ENCODE measurements at places on chromosomes 6 and 20.
A peak's percentile ranks its signal among the peaks of the same experiment; 100 is the strongest.

DNA sequence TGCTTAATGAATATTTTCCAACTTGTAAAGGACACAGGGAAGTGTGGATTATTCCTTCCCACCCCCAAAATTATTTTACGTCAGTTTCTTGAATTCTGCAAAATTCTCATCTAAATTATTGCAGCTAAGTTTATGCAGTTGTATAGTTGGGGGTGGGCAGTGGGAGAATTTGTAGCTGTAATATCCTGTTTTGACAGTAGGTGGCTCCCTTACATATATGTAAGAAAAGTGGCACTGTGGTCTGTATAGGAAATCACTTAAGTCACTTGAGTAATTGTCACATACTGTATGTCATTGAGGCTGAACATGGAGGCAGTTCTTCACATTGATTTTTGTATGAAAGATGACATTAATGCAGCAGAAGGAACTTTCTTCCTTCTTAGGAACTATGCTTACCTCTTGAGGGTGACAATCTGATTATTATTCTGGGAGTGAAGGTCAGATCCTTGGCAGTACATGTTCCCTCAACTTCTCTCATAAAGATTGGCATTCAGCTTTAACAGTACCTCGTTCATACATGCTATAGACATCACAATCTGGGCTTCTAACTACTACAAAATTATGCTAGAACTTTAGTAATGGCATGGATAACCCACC is 14.6 kb upstream of the CFAP206 start:
- DNase-seq, result peak; percentile 62

DNA sequence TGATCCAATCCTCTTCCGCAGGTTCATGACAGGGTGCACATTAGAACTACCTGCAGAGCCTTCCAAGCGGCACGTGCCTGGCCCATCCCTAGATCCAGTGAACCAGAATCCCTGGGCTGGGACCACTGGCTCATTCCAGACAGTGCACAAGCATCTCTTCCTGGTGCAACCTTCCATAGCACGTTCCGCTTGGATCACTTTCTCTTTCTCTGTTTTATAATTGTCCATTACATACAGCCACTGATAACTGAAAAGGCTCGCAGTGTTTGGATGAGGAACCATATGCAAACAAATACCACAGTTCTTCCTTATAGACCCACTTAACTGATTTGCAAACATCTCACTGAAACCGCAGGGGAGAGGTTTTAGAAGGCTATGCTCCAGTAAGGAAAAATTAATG is 59.6 kb upstream of the DDR1 start:
- DNase-seq, result no peak

- peak; percentile 83 for DNase-seq
These were observed 178.8 kb upstream of the SNX9 start for GRCh38 chr6:157644043-157644810.

GRCh38 chr6:41546475-41546865 is 289 bp downstream of the FOXP4 start:
- DNase-seq, result no peak

DNA sequence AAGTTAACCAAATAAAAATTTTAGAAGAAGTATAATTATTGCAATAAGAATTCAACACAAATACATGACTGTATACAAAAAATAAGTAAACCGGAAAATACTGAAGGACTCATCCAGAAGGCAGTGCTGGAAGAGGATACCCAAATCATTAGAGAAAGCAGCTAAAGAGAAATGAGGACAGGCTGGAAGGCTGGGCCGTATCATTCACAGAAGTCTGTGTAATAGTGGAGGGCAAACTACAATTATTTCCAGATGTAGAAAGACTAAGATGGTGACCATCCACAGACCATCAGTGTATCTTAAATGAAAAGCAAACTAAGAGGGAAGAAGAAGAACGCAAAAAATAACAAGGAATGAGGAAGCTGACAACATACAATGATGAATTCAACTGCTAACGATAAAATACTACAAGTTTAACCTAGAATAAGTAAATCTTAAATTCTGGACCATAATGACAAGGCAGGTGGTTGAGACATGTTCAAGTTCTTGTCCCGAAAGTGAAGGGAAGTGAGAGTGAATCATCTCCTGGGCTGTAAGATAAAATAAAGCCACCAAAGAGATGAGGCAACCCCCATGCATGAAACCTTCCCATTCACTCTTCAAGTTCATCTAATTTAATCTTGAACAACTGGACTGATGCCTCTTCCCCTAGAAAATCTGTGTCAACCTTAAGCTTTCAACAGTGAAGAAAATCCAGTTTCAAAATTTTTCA is 71.5 kb downstream of the SLC23A2 start:
- no peak for DNase-seq

DNA sequence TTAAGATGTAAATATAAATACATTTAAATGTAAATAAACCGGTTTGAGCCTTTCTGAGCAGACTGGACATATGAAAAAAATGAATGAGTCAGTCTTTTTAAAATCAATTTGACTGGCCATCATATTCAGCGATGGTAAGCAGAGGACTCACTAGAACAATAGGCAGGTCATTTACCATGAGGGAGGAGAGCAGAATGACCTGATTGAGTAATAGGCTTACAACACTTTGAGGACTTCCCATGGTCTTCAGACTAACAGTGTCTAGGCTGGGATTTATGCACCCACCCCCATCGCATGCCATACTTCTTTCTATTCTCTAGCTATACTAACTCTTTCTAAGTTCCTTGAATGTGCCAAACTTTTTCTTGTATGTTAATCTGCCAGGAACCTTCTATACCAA is 241.9 kb upstream of the RAB32 start:
- no peak for DNase-seq

DNA sequence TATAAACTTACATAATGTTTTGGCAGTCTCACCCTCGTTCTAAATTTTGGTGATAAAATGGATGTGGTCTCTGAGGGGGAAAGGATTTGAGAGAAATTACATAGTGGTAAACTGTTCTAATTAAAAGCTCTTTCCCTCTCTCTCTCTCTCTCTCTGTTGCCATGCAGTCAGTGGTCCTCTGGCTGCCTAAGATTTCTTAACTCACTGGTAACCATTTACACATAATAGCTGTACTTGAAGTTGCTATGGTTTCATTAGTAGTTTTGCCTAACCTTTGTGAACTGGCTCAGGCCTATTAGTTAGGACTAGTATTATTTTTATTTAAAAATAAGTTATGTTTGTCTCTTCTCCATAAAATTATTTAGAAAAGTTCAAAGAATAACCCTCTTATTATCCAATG is 42.0 kb downstream of the MAPK14 start:
- no peak for DNase-seq

DNA sequence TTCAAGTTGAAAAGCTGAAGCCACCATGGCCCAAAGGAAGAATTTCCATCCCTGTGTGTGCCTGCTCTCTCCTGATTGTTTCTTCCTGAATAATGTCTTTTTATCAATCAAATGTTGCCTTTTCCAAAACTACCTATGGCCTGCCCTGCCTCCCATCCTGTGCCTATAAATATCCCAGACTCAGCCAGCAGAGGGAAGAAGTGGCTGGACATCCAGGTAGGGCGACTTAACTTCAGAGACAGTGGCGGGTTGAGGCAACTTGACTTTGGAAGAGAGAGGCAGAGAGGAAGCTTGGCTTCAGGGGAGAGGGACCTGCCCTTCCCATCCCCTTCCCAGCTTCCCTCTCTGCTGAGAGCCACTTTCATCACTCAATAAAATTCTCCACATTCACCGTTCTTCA is 133.0 kb downstream of the LCA5 start:
- no peak for DNase-seq

- no peak for DNase-seq
These were observed 97.1 kb downstream of the FAXC start for GRCh38 chr6:99252421-99252820.

DNA sequence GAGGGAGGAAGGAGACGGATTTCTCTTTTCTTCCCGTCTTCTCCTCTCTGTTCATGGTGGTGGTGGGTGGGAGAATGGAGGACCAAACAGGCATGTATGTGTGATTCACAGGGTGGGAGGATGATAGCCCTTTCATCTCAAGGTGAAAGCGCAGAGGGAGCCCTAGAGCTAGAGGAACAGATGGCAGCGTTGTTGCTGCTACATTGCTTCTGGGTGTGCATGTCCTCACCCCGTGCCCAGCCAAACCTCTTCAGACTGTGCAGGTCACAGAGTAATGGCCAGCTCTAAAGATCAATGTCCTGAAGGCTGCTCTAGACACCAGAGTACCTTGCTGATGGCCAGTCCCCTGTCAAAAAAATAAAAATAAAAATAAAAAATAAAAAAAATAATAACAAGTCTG is 301.8 kb downstream of the TBC1D7 start:
- no peak for DNase-seq

DNA sequence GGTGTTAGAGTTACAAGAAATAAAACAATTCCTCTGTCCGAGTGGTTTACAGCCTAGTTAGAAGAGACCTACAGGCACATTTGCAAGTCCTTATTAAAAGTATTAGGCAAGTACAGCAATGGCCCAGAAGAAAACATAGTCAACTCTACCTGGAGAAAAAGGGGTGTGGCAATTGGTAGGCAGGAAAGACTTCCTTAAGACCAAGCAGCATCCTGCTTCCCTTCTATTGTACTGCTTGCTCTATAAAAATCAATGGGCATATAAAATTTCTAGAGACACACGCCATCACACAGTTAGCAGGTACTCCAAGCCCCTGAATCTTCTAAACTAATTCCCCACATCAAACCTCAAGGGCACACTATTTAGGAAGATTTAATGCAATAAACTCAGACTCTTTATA is 185.6 kb downstream of the ATXN1 start:
- DNase-seq, result no peak

GRCh38 chr6:27441001-27441400 is 31.9 kb downstream of the ZNF184 start:
- DNase-seq, result no peak

- peak; percentile 42 for DNase-seq
These were observed 45.0 kb downstream of the CDS2 start for GRCh38 chr20:5171790-5172164.

- DNase-seq, result no peak
These were observed 84.7 kb upstream of the ELOVL5 start for GRCh38 chr6:53433261-53433950.

DNA sequence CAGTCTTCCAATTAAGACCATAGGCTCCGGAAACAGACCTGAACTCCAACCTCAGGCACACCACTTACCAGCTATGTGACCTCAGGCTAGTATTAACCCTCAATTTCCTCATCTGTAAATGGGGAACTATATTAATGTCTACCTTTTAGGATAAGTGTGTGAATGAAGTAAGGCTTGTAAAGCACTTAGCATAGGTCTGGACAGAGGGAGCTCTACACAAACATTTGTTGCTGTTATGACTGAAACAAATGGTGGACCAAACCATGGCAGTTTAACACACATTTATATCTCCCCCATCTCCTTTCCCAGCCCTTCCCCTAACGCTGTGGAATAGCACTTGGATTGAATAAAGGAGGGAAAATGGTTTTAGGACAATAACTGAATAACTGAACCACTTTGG is 48.7 kb downstream of the TSHZ2 start:
- DNase-seq, result no peak

DNA sequence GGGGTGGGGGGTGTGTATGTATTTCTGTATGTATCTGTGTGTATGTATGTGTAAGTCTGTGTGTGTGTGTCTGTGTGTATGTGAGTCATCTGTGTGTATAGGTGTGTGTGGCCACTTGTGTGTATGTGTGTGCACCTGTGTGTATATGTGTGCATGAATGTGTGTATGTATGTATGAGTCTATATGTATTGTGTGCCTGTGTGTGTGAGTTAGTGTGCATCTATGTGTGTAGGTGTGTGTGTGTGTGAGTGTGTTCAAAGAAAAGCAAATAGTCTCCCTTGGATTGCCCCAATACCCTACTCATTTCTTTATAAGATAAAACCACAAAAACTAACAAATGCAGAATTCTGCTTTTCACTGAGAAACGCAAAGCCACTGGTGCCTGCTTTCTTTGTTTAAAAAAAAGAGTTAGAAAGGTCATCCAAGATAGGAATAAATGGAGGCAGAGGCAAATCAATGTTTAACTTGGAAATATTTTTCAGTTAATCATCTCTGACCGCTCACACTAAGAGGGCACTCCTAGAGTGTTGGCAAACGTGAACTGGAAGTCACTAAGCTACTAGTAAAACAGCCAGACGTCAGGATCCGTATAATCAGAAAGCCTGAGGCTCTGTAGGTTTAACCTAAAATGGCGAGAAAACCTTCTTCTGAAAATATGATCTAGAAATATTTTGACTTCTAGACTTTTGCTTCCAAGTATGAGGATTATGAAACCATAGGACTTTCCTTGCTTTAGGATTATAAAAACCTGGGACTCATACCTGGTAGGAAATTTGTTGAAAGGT is 37.4 kb upstream of the JAG1 start:
- DNase-seq, result no peak

DNA sequence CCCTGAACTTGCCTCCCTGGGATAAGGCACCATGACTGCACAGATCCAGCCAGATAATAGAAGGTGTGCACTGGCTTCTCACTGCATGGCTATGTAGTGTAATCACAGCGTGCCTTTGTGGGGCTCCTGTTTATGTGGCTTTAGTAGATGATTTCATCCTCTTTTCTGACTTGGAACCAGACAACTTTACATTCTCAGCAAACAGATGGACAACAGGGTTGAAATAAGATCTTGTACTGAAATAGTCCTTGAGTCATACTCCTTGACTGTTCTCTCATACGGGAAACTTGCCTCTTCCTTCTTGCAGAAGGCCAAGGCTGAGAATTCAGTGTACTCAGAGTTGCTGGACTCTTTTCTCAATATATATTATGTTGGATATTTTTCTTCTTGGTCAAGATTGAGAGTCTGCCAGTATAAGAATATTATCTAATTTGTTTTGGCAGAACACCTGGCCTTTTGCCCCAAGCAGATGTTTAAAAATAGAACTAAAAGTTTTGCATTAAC is 25.0 kb upstream of the RNF144B start:
- no peak for DNase-seq

GRCh38 chr20:21312813-21313474 is 9.8 kb downstream of the XRN2 start:
- no peak for DNase-seq

DNA sequence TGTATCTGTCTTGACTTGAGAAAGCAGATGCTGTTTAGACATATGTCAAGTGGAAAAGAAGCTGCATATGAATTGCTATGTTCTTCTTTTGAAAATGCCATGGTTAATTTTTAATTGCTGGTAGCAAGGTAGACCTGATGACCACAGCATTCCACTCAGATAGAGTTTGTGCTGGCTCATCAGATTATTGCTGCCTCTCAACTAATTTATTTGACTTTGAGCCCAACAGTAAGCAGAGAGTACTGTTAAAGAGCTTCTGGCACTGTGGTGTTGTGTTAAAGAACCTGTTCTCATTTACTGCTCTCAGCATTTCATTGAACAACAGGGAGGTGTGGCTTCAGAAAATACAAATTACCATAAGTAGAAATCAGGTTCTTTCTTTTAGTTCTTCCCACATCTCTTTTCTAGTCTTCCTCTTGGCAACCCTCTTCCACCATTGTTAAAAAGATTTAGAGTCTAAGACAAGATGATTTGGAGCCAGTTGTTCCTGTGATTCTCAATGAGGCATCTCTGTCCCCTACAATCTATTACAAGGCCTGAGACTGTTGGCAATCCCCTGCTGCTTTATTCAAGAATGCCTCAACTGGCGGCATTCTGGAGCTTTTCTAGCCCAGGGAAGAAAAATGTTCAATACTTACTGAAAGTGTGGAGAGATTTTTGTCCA is 967.6 kb upstream of the GJE1 start:
- DNase-seq, result no peak

- DNase-seq, result no peak
These were observed 192.0 kb downstream of the LRFN2 start for GRCh38 chr6:40395066-40395697.

Measured in NCI-H1694 (cell line).